Endothelial cell (in vitro differentiated cells): ENCODE measurements at places on chromosomes 1 and 21. TPM values are rescaled to one million over a fixed set of nuclear protein-coding genes. Genes with fewer than 3 reads are reported as not detected.

GRCh38 chr1:245062741-245063305, 92.0 kb upstream of the KIF26B start:
- no peak for DNase-seq

- DNase-seq = no peak
These were observed 35.5 kb upstream of the IGSF21 start for GRCh38 chr1:18072066-18072465.

DNA sequence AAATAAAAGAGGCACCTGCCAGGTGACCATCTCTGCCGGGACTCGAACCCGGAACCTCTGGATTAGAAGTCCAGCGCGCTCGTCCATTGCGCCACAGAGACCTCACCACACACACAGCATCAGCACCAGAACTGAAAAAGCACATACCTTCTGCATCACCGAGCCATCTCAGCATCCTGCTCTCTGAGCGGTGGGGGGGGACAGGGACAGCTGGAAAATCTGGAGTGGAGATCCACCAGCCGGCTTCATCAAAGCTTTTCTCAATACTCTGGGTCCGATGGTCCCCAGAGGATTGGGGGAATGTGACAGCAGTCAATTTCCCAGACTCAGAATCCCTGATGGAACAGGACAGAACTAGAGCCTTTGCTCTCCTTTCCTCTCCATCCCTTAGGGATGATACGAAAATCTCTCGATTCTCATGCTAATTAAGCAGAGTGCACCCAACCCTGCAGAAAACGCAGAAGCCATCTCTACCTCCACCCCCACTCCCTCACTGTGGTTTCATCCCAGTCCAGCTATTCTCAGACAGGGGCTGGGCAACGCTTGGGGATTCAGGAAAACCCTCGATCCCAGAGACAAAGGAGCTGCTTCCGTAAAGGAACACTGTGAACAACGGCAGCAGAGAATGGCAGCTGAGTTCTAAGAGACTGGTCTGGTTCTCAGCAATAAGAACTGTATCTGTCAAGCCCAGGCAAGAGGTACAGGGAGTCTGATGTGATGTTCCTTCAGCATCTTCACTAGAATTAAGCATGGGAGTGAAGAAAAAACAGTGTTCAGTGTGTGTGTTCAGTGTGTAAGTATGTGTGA, 29.6 kb upstream of the CADM3 start:
- peak; percentile 73 for DNase-seq

DNA sequence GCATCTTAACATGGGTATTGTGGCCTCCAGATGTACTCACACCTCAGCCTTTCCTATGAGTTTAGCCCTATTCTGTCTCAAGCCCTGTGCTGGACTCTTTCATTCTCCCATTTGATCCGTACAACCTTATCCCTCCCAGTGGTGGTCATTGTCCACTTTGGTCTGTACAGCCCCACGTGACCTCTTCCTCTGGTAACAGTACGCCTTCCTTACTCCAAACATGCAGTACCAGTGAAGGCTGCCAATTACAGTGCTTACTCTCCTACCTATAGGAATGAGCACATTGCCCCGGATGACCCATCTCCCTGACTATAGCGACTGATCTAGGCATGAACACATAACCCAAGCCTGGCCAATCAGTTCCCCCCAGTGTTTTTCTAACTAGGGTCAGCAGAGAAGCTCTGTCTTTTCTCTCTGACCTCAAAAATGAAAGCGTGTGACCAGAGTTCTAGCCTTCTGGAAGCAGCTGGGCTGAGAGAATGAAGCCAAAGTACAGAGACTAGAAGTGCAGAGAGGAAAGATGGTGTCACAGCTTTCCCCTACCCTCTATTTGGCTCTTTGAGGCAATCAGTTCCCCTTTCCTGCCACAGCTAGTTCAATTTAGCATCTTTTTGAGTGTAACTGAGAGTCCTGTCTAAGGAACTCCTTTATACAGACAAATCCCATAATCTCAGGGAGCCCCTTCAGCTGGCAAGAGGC, 9.9 kb upstream of the QSOX1 start:
- no peak for DNase-seq

DNA sequence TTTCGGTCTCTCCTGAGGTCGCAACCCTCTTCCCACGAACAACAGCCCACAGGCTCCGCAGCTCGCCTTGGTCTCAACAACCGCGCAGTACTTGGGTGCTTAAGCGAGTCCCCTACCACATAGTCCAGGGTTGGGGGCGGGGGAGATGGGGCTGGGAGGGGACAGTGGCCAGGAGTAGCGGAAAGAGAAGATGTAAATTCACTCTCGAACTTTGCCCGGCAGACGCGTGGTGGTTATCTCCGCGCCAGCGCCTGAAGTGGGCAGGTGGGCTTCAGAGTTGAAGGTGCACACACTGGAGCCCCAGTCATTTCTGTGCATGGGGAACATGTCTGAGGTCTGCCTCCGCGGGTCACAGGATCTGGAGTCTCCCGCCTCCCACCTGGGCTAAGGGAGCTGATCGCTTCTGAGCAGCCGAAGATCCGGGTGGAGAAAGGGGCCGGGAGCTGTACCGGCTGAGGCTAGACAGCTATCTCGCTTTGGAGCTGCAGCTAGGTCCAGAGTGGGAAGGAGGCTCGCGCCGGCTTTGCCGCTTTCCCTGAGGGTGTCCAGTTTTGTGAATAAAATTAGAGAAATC, 4.3 kb upstream of the FOXD2 start:
- no peak for DNase-seq

- peak; percentile 53 for DNase-seq
These were observed 31.6 kb upstream of the NFIA start for GRCh38 chr1:61050541-61051442.

DNA sequence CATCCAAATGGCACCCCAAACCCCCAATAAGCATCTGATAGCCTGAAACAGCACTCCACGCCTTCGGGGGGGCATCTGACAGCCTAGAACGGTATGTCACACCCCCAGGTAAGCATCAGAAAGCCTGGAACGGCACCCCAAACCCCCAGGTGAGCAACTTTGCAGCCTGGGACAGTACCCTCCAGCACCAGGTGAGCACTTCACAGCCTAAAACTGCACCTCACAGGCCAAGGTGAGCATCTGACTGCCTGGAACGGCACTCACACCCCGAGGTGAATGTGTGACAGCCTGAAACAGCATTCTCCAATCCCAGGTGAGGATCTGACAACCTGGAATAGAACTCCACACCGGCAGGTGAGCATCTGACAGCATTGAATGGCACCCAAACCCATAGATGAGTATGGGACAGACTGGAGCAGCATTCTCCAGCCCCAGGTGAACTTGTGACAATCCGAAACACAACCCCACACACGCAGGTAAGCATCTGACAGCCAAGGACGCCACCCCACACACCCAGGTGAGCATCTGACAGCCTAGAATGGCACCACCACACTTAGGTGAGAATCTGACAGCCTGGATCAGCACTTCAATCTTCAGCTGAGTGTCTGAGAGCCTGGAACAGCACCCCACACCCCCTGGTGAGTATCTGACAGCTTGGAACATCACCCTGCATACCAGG, 18.3 kb upstream of the MMEL1 start:
- no peak for DNase-seq

GRCh38 chr1:3906672-3907020, 6.6 kb upstream of the C1orf174 start:
- no peak for DNase-seq

DNA sequence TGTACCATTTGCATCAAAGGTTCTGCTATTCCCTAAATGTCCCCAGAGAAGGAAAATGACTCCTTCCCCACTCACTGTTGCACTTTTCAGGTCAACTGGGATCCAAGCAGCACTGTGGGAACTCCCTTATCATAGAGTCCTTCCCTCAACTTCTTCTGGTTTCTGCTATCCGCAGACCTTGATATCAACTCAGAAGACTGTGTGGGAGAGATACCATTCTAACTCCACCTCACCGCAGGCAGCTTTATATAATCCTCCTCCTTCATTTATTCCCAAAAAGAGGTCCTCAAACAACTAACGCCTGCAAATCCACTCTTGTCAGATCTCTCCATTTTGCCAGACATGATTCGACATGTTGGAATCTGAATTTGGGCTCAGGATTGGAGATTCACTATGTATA, 27.3 kb downstream of the LHX9 start:
- DNase-seq = no peak

GRCh38 chr1:183143576-183144315, 42.3 kb upstream of the LAMC2 start:
- no peak for DNase-seq

- no peak for DNase-seq
These were observed 10.5 kb upstream of the ARF1 start for GRCh38 chr1:228071839-228072657.

DNA sequence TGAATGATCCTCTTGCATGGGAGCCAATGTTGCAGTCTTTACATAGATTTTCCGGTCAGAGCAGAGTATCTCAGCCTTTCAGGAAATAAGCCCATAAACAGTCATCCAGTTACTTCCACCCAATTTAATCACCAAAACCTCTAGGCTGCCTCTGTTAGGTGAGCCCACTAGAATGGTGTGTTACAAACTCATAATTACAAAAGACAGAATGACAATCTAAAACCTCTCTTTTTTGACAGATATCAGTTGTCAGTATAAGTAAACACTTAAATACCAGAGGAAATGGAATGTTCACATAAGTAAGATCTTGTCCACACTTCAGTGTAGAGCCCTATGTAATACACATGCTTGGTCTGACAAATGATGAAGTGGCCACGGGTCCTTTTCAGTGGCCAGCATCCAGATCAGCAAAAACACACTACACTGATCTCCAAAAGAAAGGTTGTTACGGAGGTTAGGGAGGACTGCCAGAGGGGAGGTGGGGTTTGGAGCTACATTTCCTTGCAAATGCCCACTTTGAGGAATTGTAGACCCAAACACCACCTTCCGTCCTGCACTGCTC, 71.3 kb upstream of the FBXO28 start:
- DNase-seq = no peak

GRCh38 chr1:92211166-92211565, 6.5 kb upstream of the C1orf146 start:
- DNase-seq = no peak

DNA sequence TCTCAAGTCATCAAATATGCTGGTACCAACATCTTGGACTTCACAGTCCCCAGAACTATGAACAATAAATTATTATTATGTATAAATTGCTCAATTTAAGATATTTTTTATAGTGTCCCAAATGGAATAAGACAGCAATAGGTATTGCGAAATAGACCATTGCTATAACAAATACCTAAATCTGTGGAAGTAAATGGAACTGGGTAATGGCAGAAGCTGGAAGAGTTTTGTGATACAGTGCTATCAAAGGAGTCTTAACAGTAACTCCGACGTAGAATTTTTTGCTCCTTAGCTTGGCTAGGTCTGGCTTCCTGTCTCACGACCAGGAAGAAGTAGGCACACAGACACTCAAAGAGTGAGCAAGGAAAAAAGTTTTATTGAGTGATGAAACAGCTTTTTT, 1791.5 kb downstream of the PLA2G4A start:
- DNase-seq = no peak

- DNase-seq = no peak
These were observed 179.9 kb downstream of the DPYD start for GRCh38 chr1:97740891-97741290.

DNA sequence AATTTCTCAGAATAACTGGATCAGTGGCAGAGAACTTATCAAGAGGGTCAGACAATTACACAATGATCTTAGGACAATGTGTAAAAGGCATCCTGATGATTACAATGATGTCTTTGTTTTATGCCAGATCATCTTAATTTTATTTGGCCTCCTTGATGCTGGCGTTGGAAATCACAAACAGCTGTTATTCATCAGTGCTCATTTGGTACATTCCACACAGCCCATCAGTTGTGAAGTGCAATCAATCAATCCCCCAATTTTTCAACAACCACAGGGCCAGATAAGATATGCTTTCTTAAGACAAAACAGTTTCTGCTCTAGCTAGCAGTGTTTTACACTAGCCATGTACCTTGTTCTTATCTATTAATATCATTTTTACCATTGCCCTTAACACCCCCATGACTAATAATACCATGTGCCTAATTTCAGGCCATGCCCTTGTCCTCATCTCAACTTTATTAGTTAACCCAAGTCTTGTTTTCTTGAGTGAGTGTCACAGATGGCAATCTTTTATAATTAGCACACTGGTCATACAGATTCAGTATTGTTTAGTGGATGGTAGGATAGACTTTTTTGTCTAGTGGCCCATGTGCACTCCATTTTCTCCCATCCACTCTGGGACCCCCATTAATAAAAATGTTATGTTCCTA, 40.8 kb upstream of the COL24A1 start:
- no peak for DNase-seq

DNA sequence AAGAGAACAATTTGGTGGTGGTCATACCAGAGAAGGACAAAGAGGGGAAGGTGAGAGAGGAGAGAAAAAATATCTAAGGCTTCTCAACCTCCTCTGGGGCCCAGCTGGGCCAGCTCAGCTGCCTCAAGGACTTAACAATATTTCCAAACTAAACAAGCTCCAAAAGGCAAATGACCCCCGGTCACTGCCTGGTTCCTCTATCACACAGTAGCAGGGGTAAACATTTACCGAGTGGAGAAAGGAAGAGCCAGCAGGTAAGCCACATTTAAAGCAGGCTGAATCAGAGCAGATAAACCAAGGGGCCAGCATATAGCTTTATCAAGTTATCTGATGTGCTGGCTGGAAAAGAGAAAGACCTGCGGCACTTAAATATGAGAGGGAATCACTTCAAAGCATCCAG, 102.1 kb downstream of the KCND3 start:
- DNase-seq = no peak

DNA sequence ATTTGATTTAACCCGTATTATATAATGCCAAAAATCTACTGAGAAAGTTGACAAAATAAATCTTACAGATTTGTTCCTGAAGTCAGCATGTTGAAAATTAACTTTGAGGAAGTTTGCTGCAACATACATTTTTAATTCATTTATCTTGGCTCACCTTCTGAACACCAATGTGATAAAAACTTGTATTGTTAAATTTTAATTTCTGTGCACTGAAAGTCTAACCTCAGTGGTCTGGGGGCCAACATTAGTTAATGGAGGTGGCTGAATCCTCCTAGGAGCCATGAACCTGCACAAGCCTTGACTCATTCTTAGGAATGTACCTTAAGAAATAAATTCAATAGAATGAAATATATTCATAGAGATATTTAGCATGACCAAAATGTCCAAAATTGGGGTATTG, 95.3 kb downstream of the ADSS2 start:
- DNase-seq = no peak

DNA sequence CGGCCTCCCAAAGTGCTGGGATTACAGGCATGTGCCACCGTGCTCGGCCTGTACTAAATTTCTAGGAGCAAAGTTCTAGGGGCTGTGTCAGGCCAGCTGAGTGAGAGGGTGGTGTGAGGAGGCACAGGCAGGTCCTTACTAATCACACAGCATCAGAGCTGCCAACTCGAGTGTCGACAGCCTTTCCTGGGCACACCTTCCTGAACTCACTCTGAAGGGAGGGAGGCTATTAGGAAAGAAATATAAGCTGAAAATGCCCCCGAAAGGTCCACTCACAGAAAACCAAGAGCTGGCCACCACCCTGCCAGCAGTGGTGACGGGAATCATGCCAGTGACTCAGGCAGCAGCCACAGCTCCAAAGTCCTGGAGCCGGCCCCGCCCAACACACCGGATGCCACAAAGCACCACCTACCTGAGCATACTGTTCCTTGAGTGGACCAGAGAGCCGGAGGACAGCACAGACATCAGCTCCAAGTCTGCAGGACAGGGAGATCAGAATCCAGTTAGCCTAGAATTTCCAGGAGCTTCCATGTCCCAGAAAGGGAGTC, 4.5 kb downstream of the PMVK start:
- DNase-seq = no peak

The SYPL2 gene
- not detected for total RNA-seq

The LHX8 gene
- not detected for total RNA-seq

The INAVA gene
- 35.8 TPM for total RNA-seq

The INSRR gene
- not detected for total RNA-seq

The GPBP1L1 gene
- 102 TPM for total RNA-seq

The IKBKE gene
- 20.9 TPM for total RNA-seq

The HES5 gene
- not detected for total RNA-seq

The BEND5 gene
- 9.1 TPM for total RNA-seq

The C1QC gene
- total RNA-seq = not detected

The MYOG gene
- 15.7 TPM for total RNA-seq

The C1orf141 gene
- not detected for total RNA-seq
